ENCODE measurements at places on chromosomes 6 and 20.

DNA sequence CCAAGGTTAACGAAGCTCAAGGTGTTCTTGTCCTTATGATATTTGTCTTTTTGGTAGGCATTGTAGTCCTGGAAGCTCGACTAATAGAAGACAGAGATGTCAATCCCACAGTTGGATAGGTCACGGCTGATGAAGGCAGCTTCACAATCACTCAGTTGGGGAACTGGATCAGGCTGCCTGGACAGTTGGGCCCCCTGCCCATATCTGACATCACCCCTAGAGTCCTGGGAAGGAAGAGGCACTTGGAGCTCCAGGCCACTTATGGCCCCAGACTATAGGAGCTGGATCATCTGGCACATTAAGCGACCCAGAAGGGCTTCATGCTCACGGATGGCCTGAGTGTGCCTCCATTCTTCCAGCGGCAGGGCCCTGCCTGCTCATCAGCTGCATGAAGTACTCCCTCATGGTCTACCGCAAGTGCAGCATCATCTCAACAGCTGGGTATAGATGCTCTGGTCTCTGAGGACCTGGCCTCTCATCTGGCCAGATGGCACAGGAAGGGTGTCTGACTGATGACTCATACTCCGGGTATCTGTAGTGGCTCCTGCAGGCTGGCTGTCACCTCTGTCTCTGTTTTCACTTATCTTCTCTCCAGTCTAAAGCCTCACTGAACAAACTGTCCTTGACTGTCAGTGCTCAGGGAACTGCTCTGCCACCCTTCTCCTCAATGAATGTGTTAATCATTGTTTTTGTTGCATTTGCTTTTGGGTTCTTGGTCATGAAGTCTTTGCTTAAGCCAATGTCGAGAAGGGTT is 29.2 kb upstream of the SSR1 start:
- DNase-seq: peak; percentile 0

DNA sequence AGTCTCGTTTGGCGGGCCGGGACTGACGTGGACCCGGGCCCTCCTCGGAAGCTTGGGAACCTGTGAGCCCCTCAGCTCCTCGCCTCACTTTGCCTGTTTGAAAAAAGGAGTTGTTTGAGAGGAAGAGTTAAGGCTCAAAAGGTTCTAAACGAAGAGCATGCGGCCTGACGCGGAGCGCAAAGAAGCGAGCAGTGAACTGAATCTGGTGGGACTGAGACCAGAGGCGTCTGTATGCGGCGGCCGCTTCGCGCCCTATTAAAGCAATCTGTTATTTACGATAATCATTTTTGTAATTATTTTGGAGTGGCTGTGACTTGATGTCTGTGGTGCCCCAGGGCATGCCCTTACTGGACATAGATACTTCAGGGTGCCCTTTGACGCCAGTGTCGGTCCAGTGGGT is 3.3 kb upstream of the TFAP2C start:
- no peak for DNase-seq

- DNase-seq: no peak
These were observed 278.5 kb downstream of the CDKAL1 start for GRCh38 chr6:20812776-20813175.

DNA sequence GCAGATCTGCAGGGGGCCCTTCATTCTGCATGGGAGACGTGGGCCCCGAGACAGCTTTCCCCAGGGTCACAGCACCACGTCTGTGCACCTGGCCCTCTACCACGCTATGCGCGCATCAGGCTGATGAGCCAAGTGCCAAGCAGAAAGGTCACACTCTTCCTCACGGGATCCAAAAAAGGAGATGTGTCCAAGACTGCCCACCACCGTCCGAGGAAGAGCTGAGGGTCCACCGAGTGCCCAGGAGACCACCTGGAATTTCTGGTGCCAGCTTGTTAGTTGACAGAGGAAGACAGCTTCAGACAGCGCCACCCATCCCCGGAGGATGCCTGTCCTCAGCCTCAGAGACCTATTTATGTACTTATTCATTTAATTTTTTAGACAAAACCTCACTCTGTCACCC is 77.6 kb upstream of the QKI start:
- no peak for DNase-seq

DNA sequence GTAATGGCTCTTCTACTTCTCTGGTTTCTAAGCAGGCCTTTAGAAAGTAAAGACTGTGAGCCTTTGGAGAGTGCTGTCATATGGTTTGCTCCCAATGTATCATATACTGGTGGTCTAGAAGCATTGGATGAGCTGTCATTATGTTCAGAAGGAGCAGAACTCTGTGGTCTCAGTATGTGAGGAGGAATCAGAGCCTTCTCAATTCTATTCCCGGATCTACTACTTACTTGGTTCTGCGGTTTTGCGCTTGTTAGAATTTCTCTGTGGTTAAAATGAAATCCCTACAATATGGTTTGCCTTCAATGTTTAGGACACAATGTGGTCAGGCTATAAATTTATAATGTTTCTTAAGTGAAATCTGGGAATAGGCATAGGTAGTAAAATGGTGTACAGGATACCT is 64.6 kb downstream of the RWDD2A start:
- DNase-seq: no peak

- no peak for DNase-seq
These were observed 18.0 kb upstream of the UBE2V1 start for GRCh38 chr20:50130995-50131394.

GRCh38 chr6:17986656-17987446 is 584 bp downstream of the KIF13A start:
- peak; percentile 47 for DNase-seq

GRCh38 chr20:5171064-5171789 is 44.4 kb downstream of the CDS2 start:
- DNase-seq: peak; percentile 83

- no peak for DNase-seq
These were observed 152.0 kb downstream of the PAK5 start for GRCh38 chr20:9686866-9687265.

GRCh38 chr6:168299541-168300511 is 19.8 kb downstream of the DACT2 start:
- no peak for DNase-seq

- no peak for DNase-seq
These were observed 174.2 kb downstream of the TSHZ2 start for GRCh38 chr20:53146201-53146891.

GRCh38 chr6:33198159-33198852 is 2.2 kb downstream of the RXRB start:
- no peak for DNase-seq

DNA sequence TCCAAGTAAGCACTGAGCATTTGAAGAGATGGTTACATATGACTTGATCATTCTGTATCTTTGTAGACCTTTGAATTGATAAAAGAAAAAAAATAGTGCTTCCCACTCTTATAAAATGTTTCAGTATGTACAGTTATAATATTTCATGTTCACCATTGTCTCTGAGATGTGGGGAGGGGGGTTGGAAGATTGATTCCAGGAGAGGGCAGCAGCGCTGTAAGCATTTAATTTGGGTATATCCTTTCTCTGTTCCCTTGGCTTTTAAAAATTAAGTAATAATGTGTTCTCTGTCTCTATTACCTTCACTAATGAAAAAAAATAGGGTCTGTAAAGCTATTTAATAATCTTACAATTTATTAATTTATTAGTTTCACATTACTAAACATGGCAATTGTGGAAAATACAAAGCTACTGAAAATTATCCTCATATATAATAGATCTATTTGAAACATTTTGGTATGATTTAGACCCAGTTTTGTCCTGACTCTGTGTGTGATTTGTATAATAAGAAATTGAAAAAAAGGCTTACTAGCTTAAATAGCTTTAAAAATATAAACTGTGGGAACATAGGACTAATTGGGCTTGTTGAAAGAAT is 341.2 kb downstream of the CDKAL1 start:
- DNase-seq: peak; percentile 34

DNA sequence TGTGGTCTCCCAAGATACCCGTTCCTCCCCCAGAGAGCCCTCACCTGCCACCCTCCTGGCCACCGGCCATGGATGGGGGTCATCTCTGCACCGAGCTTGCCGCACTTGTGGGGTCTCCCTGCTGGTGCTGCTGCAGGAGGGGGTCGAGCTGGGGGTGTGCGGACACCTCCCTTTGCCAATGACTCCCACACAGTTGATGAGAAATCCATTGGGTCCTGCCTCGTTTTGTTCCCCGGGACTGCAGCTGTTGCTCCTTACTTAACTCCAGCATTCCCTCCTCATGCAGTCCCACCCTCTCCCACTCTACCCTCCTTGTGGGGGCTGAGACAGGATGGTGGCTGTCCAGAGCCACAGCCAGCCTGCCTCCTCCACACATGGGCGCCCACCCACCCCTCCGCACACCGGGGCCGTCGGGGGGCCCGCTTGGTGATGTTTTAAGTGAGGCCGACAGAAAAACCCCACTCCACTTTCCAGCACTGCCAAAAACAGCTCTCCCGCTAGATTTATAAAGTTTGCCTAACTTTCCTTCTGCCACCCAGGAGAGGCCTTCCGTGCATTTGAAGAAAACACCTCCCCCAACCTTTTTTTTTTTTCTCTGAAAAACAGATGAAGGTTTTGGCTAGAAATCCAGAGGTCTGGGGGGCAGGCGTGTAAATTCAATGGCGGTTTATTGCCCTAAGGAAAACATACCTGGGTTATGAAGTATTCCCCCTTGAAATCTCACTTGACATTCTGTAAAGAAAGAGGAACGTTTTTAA is 53.5 kb upstream of the APCDD1L start:
- DNase-seq: no peak

DNA sequence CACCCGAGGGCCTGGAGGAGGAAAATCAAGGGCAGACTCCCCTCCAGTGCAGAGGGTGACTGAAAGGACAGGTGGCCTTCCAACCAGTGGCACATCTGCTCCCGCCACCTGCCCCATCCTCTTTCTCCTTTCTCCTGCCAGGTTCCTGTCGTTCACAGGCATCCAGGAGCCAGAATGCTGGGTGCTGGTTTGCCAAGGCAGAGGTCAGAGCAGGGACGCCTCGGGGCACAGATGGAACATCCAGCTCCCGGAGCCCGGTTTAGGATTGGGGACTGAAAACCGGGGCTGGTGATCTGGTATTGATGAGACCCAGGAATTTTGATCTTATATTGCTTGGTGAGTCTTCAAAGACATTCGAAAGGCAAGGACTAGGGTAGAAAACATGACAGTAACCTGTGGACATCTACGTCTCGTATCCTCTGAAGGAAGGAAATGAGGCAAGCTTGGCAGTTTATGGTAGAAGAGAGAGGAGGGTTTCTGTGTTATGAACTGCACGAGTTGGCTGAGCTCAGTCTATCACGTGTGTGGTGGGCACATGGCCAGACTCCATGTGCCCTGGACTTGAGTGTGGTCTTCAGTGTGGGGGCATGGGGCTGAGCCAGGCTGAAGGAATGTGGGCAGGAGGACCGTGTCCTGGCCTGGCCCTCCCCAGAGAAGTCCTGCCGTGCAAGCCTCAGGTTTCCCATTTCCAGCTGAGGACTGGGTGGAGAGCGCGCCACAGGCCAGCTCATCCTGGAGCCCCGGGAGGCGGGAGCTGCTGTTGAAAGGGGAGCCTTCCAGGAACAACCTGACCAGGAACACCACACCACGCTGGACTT is 74.2 kb downstream of the IRF4 start:
- DNase-seq: no peak

DNA sequence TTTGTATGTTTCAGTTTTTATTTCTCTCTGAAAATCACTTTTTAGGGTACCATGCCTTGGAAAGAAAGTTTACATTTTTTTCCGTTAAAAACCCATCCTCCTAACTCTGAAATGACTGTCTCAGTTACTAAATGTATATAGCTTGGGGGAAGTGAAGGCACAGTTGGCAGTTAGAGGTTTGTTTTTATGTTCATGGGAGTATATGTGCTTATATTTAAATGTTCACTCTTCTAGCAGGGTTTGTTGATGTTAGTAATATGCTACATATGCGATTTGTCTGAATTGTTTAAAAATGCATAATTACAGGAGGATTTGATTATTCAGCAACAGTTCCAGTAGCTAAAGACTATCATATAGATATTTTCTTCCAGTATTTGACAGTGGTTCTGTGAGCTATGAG is 31.1 kb downstream of the CDKAL1 start:
- DNase-seq: no peak

- DNase-seq: no peak
These were observed 317.1 kb downstream of the BMP7 start for GRCh38 chr20:56949318-56949717.

- no peak for DNase-seq
These were observed 86.5 kb downstream of the LYRM4 start for GRCh38 chr6:5174244-5174643.

DNA sequence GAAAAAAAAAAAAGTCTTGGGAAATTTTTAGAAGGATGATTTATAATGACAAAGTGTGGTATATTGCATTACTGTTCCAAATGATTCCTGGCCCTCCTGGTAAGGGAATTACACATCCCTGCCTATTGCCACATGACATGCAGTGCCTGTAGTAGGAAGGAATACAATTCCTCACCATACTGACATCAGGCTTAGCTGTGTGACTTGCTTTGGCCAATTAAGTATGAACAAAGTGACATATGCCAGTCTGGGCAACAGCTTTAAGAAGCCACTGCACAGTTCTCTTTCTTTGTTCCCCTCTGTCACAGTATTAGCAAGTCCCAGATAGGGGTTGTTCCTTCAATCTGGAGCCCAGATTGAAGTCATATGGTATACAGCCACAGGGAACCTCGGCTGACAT is 100.5 kb downstream of the KIF13A start:
- DNase-seq: no peak

- DNase-seq: no peak
These were observed 121.6 kb downstream of the MEI4 start for GRCh38 chr6:77774457-77774856.

DNA sequence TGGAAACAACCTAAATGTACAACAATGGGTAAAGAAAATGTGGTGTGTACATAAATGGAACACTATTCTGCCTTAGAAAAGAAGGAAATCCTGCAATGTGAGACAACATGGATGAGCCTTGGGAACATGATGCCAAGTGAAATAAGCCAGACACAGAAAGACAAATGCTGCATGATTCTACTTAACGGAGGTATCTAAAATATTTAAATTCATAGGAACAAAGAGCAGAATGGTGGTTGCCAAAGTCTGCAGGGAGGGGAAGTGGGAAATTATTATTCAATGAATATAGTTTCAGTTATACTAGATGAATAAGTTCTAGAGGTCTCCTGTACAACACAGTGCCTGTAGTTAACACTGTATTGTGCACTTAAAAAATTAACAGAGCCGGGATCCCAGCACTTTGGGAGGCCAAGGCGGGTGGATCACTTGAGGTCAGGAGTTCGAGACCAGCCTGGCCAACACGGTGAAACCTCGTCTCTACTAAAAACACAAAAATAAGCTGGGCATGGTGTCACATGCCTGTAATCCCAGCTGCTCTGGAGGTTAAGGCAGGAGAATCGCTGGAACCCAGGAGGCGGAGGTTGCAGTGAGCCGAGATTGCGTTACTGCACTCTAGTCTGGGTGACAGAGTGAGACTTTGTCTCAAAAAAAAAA is 71.4 kb upstream of the SNX9 start:
- no peak for DNase-seq

- no peak for DNase-seq
These were observed 67.6 kb upstream of the RIN2 start for GRCh38 chr20:19690462-19690861.

- no peak for DNase-seq
These were observed 187.8 kb downstream of the SASH1 start for GRCh38 chr6:148530394-148530953.

All from NCI-H345 (cell line).